ENCODE measurements at places on chromosomes 7 and 10.

GRCh38 chr10:12768156-12769100, 233.1 kb downstream of the CCDC3 start:
- no peaks in the 10 kb centered on the region for H3K36me3 ChIP-seq
- no peak overlapping the region for H3K27ac ChIP-seq
- H3K27me3 ChIP-seq: no peaks in the 10 kb centered on the region
- no peak for DNase-seq
- H3K4me1 ChIP-seq: no peaks in the 10 kb centered on the region
- H3K4me3 ChIP-seq: no peak overlapping the region

DNA sequence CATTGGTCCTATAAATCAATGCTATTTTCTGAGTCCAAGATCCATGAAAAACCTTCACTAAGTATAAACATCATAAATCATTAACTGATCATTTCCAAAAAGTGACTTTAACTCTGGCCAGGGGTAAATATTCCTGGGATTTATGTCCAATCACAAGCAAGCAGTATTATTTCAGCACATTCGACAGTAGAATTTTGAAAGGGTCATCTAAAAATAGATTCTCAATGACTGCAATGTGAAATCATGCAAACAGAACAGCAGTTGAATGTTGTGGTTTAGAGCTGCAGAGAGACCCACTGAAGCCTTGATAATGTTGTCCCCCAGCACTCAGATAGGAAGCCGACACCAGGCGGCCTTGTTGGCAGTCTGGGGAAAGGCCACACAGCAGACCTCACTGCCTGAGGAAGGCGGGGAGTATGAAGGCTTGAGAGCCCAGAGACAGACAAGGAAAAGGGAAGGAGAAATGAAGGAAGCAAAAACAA, 38.1 kb downstream of the FAM107B start:
- no peaks in the 10 kb centered on the region for H3K36me3 ChIP-seq
- no peak overlapping the region for H3K4me3 ChIP-seq
- H3K27ac ChIP-seq: peak overlapping the region; percentile 82
- H3K27me3 ChIP-seq: no peaks in the 10 kb centered on the region
- no peak for DNase-seq
- peaks cover 13% of the 10 kb centered on the region for H3K4me1 ChIP-seq

GRCh38 chr7:1623810-1624209, 46.3 kb upstream of the ELFN1 start:
- H3K36me3 ChIP-seq: no peaks in the 10 kb centered on the region
- H3K27ac ChIP-seq: no peak overlapping the region
- H3K4me1 ChIP-seq: no peaks in the 10 kb centered on the region

- H3K4me1 ChIP-seq: no peaks in the 10 kb centered on the region
- no peak overlapping the region for H3K4me3 ChIP-seq
- DNase-seq: no peak
Observed at GRCh38 chr7:132536654-132537395, 39.4 kb downstream of the PLXNA4 start.

GRCh38 chr7:73967832-73968290, 60.1 kb upstream of the ELN start:
- H3K36me3 ChIP-seq: no peaks in the 10 kb centered on the region
- H3K4me1 ChIP-seq: peaks cover 22% of the 10 kb centered on the region
- no peaks in the 10 kb centered on the region for H3K27me3 ChIP-seq

- no peaks in the 10 kb centered on the region for H3K27me3 ChIP-seq
- H3K4me1 ChIP-seq: no peaks in the 10 kb centered on the region
- no peak overlapping the region for H3K4me3 ChIP-seq
- no peak for DNase-seq
- peaks cover 37% of the 10 kb centered on the region for H3K36me3 ChIP-seq
Observed at GRCh38 chr7:2436341-2437104, 33.1 kb downstream of the CHST12 start.

- H3K4me1 ChIP-seq: peaks cover 48% of the 10 kb centered on the region
- no peak for DNase-seq
- H3K36me3 ChIP-seq: no peaks in the 10 kb centered on the region
- H3K27me3 ChIP-seq: no peaks in the 10 kb centered on the region
- H3K4me3 ChIP-seq: no peak overlapping the region
Observed at GRCh38 chr7:123745437-123745836, 3.4 kb downstream of the WASL start.

- H3K4me3 ChIP-seq: no peak overlapping the region
- no peaks in the 10 kb centered on the region for H3K36me3 ChIP-seq
- no peaks in the 10 kb centered on the region for H3K27me3 ChIP-seq
- no peak for DNase-seq
- H3K4me1 ChIP-seq: no peaks in the 10 kb centered on the region
Observed at GRCh38 chr7:15681631-15682030, 4.9 kb downstream of the MEOX2 start.

DNA sequence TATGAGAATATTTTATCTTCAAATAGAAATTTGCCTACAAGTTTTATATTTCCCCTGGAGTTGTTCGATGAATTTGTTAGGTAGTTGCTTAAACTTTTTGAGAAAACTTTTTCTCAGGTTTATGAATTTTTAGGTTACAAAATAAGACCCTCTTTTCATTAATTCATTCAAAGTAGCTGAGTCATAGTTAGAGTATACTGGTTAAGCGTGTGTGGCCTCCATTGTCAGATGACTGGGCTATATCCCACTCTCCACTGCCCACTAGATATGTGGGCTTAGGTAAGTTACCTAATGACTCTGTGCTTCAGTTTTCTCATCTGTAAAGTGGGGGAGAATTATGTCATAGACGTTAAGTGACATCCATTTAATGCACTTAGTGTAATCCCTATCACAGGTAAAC, 1.0 kb downstream of the ASB15 start:
- H3K27ac ChIP-seq: no peak overlapping the region
- no peak for DNase-seq

GRCh38 chr10:99521765-99522469, 10.8 kb upstream of the NKX2-3 start:
- no peak overlapping the region for H3K4me3 ChIP-seq
- no peaks in the 10 kb centered on the region for H3K36me3 ChIP-seq
- H3K27ac ChIP-seq: no peak overlapping the region
- no peaks in the 10 kb centered on the region for H3K4me1 ChIP-seq
- DNase-seq: no peak

GRCh38 chr10:37035853-37036252, 89.5 kb upstream of the ANKRD30A start:
- no peak overlapping the region for H3K27ac ChIP-seq
- no peaks in the 10 kb centered on the region for H3K4me1 ChIP-seq
- no peak for DNase-seq

DNA sequence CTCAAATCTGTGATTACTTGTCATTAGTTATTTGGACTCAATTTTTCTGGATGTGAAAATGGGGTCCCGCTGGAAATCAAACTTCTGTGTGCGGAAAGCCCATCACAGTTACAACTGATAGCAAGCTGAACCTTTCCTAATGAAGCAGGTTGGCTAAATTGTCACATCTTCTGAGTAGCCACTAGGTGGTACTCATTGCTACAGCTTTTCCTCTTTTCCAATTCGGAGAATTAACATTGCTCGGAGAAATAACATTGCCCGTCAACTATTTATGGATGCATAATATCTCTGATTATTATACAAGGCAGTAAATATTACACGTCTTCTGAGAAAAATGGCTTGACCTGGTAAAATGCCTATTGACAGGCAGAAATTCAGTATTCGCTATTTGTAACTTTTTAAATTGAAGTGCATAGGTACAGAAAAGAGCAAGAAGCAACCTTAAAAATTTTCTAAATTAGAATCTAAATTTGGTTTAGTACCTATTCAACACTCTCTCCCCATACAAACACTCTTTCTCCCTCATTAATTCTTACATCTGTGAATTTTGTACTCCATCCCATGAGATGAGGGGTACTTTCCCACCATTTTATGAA, 17.3 kb upstream of the BLOC1S2 start:
- H3K36me3 ChIP-seq: no peaks in the 10 kb centered on the region
- H3K27me3 ChIP-seq: no peaks in the 10 kb centered on the region
- no peak for DNase-seq
- H3K4me3 ChIP-seq: no peak overlapping the region
- no peaks in the 10 kb centered on the region for H3K4me1 ChIP-seq

GRCh38 chr7:127824682-127825081, 172.7 kb downstream of the SND1 start:
- H3K27ac ChIP-seq: no peak overlapping the region
- H3K27me3 ChIP-seq: no peaks in the 10 kb centered on the region

- no peaks in the 10 kb centered on the region for H3K27me3 ChIP-seq
- H3K36me3 ChIP-seq: no peaks in the 10 kb centered on the region
- H3K27ac ChIP-seq: no peak overlapping the region
- no peaks in the 10 kb centered on the region for H3K4me1 ChIP-seq
Observed at GRCh38 chr10:101258179-101258885, 29.1 kb upstream of the LBX1 start.

- no peak overlapping the region for H3K4me3 ChIP-seq
- H3K27ac ChIP-seq: no peak overlapping the region
Observed at GRCh38 chr7:23475576-23475839, 5.2 kb upstream of the IGF2BP3 start.

DNA sequence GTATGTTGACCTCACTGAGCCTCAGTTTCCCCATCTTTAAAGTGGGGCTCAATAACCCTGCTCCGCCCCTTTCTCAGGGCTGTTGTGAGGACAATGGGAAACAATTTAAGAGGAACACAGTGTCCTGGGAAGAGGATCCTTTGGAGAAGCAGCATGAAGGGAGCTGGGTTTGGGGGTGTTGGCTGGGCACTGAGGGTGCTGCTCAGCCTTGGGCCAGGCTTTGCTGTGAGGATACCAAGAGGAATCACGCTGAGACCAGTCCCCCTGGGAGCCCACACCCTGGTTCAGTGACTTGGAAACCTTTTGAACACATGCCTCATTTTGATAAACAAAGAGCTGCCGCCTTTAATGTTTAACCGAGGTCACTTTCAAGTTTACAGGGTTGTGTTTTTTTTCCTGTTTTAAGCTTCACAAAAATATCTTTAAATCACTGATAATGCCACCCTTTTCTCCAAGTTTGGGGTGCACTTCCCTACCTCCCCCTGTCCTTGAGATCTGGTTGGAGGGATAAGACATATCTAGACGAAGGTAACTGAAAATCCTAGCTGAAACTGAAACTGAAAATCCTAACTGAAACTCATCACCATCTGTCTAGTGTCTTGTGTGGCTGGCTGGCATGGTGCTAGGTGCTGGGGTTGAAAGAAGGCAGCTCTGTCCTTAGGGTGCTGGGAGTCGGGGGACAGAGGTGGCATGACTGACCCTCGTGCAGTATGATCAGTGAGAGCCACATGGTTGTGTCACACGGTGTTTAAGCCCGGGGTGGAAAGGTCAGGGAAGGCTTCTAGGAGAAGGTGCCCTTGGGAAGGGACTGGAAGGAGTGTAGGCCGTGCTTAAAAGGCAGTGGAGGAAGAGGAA, 27.7 kb downstream of the ZNF775 start:
- H3K27me3 ChIP-seq: no peaks in the 10 kb centered on the region
- peaks cover 2% of the 10 kb centered on the region for H3K4me1 ChIP-seq
- DNase-seq: no peak
- H3K4me3 ChIP-seq: peak overlapping the region; percentile 78

DNA sequence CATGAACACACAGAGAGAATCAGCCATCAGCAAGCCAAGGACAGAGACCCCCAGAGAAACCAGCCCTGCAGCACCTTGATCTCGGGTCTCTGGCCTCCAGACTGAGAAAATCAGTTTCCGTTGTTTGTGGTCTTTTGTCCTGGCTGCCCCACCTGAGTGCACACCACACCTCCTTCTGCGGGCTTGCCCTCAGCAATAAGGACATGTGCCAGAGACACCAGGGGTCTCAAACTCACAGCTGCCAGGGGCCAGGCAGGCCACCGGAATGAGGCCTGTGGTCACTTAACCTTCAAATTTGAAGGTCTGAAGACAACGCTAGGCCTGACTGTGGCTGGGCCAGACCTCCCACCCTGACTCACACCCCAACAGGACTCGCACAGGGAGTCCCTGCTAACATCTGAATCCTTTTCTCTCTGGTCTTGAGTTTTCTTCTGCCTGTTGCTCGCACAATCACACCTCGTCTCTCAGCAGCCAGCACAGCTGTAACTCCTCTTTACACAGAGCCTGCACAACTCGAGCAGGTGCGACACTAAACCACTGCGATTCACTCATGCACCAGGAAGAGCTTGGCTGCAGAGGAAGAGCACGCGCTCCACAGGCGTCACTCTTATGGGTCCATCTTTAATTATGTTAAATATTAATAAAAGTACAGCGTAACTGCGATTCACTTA, 86.2 kb downstream of the CHST15 start:
- no peak for DNase-seq
- H3K27me3 ChIP-seq: no peaks in the 10 kb centered on the region
- H3K4me1 ChIP-seq: no peaks in the 10 kb centered on the region

GRCh38 chr10:99285881-99286280, 43.3 kb upstream of the CNNM1 start:
- no peak overlapping the region for H3K27ac ChIP-seq
- DNase-seq: no peak
- no peaks in the 10 kb centered on the region for H3K4me1 ChIP-seq
- no peaks in the 10 kb centered on the region for H3K36me3 ChIP-seq
- no peak overlapping the region for H3K4me3 ChIP-seq

GRCh38 chr10:2212244-2212834, 475.0 kb upstream of the ADARB2 start:
- no peak for DNase-seq
- no peaks in the 10 kb centered on the region for H3K4me1 ChIP-seq
- no peak overlapping the region for H3K27ac ChIP-seq
- H3K4me3 ChIP-seq: no peak overlapping the region
- no peaks in the 10 kb centered on the region for H3K36me3 ChIP-seq
- no peaks in the 10 kb centered on the region for H3K27me3 ChIP-seq

DNA sequence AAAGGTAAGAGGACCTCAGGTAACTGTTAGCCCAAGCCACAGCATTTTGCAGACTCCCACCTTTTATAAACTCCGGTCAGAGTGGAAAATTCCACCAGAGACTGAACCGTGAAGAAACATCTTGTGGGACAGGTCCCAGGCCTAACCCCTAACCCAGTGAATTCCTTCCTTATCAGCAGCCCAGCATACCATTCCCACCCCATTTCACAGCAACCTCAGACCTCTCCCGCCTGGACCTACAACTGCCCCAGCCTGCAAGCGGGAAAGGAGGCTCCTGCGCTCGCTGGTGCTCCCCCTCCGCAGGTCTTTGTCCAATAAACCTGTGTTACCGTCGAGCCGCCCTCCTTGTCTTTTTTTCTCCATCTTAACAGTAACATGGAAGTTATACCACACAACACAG, 736.6 kb downstream of the MAGI2 start:
- no peak for DNase-seq
- no peak overlapping the region for H3K27ac ChIP-seq
- no peaks in the 10 kb centered on the region for H3K27me3 ChIP-seq

- DNase-seq: no peak
- H3K36me3 ChIP-seq: no peaks in the 10 kb centered on the region
- no peaks in the 10 kb centered on the region for H3K27me3 ChIP-seq
- no peak overlapping the region for H3K27ac ChIP-seq
- no peak overlapping the region for H3K4me3 ChIP-seq
Observed at GRCh38 chr7:65477326-65477725, 103.7 kb downstream of the ZNF92 start.

GRCh38 chr7:131557652-131558385, 1.4 kb upstream of the PODXL start:
- peaks cover 10% of the 10 kb centered on the region for H3K4me1 ChIP-seq

- peaks cover 86% of the 10 kb centered on the region for H3K36me3 ChIP-seq
- H3K4me1 ChIP-seq: no peaks in the 10 kb centered on the region
- no peak for DNase-seq
- H3K27me3 ChIP-seq: no peaks in the 10 kb centered on the region
- no peak overlapping the region for H3K4me3 ChIP-seq
- no peak overlapping the region for H3K27ac ChIP-seq
Observed at GRCh38 chr7:32579776-32580175, 84.5 kb downstream of the AVL9 start.

GRCh38 chr10:103640436-103641181, 147.1 kb downstream of the NEURL1 start:
- no peak for DNase-seq
- H3K4me3 ChIP-seq: no peak overlapping the region
- H3K4me1 ChIP-seq: peaks cover 48% of the 10 kb centered on the region
- no peaks in the 10 kb centered on the region for H3K27me3 ChIP-seq
- H3K27ac ChIP-seq: peak overlapping the region; percentile 15
- H3K36me3 ChIP-seq: peaks cover 10% of the 10 kb centered on the region

Measured in ascending aorta (tissue), 2 donors.